ENCODE measurements at places on chromosomes 4 and X.

- no peak for DNase-seq
Measured at GRCh38 chr4:7650606-7651385, 216.1 kb upstream of the PSAPL1 start.

- DNase-seq: peak; percentile 65
Measured at GRCh38 chr4:158729716-158730559, 6.7 kb upstream of the PPID start.

- DNase-seq: no peak
Measured at GRCh38 chr4:100294356-100294755, 104.1 kb upstream of the DDIT4L start.

GRCh38 chrX:2784026-2784425 lies 32.2 kb downstream of the XG start:
- no peak for DNase-seq

GRCh38 chrX:40470830-40471429 lies 109.8 kb upstream of the ATP6AP2 start:
- DNase-seq: no peak

DNA sequence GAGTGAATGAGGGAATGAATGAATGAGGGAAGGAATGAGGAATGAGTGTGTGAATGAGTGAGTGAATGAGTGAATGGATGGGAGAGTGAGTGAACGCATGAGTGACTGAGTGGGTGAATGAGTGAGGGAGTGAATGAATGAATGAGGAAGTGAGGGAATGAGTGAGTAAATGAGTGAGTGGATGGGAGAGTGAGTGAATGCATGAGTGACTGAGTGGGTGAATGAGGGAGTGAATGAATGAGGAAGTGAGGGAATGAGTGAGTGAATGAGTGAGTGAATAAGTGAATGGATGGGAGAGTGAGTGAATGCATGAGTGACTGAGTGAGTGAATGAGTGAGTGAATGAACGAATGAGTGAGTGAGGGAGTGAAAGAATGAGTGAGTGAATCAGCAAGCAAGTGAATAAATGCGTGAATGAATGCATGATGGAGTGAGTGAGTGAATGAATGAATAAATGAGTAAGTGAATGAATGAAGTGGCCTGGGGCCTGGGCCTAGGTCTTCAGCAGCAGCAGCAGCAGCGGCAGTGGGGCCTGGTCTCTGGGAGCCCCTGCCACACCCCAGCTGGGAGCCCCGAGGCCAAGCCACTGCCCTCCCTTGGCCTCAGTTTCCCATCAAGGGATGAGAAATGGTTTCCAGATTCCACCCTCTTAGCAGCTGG lies 16.2 kb upstream of the PSAPL1 start:
- DNase-seq: no peak

GRCh38 chr4:105666693-105667092 lies 41.8 kb downstream of the INTS12 start:
- no peak for DNase-seq

DNA sequence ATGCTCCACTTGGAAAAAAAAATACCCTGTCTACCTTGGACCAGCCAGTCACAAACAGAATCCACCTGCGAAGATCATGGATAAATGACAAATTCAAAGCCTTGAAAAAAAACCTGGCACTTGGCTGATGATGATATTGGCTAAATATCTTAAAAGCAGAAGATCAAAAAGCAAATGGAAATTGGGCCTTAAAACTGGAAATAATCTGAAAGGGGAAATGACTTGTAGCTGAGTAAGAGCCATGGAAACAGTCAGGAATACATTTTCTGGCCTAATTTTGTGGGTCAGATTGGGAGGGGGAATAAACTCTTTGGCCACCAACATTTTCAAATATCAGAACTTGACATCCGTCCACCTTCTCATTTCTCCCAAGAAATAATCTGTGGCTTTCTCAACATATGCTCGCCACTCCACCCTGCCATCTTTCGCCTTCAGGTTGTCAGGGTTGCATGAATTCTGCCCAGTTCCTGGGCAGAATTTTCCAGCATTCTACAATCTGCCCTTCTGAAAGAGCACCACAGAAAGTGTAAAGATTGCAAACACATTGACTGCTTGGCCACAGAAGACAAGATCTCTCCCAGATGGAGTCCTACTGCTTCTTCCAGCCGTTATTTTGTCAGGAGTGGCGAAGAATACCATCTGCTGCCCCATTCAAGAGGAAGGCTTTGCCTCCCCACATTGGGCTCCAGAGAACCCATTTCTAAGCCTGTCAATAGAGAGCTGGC lies 1.7 kb upstream of the NDP start:
- DNase-seq: no peak

GRCh38 chr4:128386761-128387599 lies 99.4 kb upstream of the PGRMC2 start:
- no peak for DNase-seq

DNA sequence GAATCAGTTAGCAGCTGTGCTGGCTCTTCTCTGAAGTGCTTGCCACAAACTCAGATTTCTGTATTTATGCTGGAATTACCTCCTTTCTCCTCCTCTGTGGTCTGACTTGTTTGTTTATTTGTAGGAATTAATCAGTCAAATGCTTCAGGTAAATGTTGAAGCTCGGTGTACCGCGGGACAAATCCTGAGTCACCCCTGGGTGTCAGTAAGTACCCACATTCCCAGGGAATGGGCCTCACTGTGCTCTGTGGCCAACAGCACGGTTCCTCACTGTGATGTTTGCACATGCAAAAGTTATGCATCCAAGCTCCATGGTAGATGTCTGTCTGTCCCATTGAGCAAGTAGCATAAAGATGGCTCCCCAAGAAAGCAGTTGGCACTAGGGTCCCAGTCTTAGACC lies 169.9 kb downstream of the DCLK2 start:
- no peak for DNase-seq

- DNase-seq: no peak
Measured at GRCh38 chr4:70908993-70909556, 6.9 kb downstream of the MOB1B start.

DNA sequence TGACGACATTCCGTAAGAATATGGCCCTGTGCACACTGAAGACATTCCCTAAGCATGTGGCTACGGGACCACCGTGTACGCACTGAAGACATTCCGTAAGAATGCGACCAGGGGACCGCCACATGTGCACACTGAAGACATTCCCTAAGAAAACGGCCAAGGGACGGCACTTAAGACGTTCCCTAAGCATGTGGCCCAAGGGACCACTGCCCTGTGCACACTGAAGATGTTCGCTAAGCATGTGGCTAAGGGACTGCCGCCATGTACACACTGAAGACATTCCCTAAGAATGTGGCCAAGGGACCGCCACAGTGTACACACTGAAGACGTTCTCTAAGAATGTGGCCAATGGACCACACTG lies 21.4 kb downstream of the DHRSX start:
- no peak for DNase-seq

Data from activated CD8-positive, alpha-beta memory T cell treated with anti-CD3 and anti-CD28 coated beads, Interleukin-2, amount 50 U/mL, for 48 hours (primary cell).